ENCODE measurements at places on chromosomes 5 and 9.

- no peak for DNase-seq
Measured at GRCh38 chr5:136023958-136024541, 4.7 kb upstream of the TGFBI start.

- no peak for DNase-seq
Measured at GRCh38 chr5:109418712-109419352, 9.1 kb upstream of the PJA2 start.

- DNase-seq, result no peak
Measured at GRCh38 chr5:151094852-151095245, 14.0 kb upstream of the TNIP1 start.

DNA sequence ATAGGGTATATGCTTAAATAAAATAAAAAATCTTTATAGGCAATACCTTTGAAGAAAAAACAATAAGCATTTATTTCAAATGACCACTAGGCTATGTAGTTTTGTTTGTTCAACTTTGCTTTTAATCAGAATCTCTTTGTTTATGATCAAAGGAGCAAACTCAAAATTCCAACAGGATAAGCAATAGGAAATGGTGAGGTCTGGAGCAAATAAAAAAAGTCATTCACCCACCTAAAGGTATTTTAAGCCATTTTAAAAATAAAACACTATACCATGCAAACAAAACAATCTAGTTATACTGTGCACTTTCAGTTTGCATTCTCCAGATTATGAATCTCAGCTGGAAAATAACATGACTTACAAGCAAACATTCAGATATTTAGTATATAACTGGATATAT, 35.3 kb upstream of the CYFIP2 start:
- DNase-seq, result no peak

GRCh38 chr5:175590471-175590881, 67.4 kb upstream of the HRH2 start:
- no peak for DNase-seq

- no peak for DNase-seq
Measured at GRCh38 chr5:138408023-138408422, 30.8 kb upstream of the REEP2 start.

DNA sequence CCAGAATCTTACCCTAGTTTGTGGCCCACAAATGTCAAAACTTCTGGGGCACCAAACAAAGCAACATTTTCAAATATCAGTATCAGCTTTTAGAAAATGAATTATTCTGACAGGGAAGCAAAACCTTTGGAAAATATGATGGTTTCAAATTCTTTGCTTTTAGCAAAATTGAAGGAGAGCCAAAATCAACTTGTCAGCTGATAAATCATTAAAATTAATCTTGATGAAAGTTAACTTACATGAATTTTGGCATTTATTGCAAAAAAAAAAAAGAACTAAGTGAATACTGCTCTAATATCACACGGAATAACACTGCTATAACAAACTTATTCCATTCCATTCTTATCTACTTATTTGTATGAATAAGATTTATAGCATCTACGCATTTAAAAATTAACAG, 158.1 kb upstream of the TARS1 start:
- no peak for DNase-seq

- no peak for DNase-seq
Measured at GRCh38 chr5:180540050-180540694, 46.0 kb downstream of the CNOT6 start.

DNA sequence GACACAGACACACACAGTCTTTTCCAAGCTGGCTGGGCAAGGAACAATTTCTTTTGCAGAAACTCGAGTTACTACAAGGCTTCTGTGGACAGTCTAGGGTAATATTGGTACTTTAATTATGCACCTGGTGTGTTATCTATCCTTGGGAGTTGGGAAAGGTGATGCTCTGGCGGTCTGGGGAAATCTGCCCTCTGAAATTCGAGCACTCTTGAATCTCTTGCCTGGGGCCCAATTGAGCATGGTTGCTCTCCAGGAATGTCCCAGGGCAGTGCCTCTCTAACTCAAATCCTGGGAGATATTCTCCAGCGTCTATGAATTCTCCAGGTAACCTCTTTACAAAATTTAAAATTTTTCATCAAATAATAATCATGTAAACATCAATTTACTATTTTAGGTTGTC, 69.3 kb downstream of the KCNIP1 start:
- no peak for DNase-seq

GRCh38 chr5:154115291-154115690, 75.2 kb upstream of the GALNT10 start:
- no peak for DNase-seq

GRCh38 chr9:108640230-108640629, 215.6 kb downstream of the ACTL7B start:
- no peak for DNase-seq

DNA sequence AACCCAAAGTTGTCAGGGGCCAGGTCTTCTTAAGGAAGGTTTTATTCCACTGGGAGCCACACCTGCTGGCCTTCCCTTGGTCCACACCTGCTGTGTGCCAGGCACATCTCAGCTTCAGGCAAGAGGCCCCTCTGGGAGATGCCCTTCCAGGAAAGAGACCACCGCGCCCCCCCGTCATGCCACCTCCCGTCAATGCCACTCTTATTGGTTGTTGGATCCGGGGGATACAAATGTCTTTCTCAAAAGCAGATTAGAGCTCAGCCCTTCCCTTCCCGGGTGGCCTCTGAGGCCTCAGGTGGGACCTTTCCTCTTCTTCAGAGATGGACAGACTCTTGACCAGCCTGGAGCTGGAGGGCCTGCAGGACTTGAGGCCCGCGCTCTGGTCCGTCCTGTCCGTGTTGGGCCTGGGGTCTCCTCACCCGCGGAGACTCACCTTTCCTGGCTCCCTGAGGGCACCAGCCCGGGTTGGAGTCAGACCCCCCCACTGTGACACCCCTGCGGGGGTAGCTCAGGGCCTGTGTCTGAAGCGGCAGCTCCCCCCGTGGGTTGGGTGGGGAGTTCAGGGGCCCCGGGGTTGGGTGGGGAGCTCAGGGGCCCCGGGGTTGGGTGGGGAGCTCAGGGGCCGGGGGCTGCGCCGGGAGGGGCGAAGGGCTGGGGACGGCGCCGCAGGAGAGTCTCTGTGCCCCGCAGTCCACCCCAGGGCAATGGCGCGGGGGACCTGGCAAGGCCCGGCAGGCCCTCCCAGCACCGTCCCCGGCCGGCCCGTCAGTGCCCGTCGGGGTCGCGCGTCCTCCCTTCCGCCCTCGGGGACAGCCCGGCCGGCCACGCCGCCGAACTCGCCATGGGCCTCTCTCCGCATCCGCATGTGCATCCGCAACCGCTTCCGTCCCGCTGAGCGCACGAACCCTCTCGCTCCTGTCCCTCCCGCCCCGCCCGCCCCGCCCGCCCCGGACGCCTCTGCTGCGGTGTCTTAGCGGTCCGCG, 3.7 kb upstream of the SLC9A3 start:
- no peak for DNase-seq

GRCh38 chr5:38417658-38418017, 138.8 kb downstream of the LIFR start:
- DNase-seq, result no peak

- DNase-seq, result no peak
Measured at GRCh38 chr5:133706506-133707430, 94.4 kb upstream of the FSTL4 start.

DNA sequence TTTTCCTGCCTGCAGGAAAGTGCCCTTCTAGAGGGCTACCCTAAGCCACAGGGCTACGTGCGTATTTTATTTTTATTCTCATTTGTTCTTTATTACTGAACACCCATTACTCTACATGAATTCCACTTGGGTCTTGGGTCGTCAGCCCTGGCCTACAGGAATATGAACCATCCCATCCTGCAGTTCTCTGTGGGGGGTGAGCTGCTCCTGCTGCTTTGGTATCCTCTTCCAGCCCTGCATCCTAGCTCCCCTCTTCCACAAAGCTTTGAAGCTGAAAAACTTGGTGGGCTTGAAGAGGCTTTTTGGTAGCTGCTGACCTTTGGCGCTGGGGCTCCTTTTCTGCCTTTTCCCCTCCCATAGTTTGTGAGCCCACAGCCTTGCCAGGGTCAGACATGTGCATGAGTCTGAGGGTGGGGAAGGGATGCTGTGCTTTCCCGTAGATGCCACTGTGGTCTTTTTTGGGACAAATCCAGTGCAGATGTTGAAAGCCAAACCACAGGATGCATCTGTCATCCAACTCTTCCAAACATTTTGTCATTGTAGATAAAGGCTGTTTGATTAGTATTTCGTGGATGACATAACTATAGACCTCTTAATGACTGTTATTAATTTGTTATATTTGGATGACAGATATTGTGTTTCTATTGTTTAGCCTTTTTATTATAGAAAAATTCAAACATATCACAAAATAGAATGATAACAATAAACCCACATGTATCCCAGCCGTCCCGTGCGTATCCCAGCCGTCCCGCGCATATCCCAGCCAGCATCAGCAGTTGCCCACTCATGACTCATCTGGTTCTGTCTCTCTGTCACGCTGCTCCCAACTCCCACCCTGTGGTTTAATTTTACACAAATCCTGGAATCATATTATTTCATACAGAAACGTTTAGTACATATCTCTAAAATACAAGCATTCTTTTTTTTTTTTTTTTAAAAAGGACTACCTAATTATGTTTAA, 43.9 kb downstream of the SLC46A2 start:
- DNase-seq, result no peak

GRCh38 chr9:131661568-131662288, 78.1 kb downstream of the RAPGEF1 start:
- DNase-seq, result no peak

DNA sequence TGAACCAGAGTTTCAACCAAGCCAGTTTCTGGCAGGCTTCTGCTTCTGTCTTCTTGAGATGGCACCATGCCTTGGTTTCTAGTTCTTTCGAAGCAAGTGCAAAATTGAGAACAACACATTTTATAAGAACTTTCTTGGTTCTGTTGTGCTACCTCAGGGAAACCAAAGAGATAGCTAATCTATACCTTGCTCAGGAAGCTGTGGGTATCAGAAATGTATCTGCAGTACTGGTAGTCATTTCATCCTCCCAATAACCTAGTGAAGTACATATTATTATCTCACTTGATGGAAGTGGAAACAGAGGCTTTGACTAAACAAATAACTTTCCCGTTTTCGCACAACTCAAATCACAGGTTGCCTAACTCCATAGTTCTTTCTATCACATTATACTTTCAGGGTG, 246.6 kb downstream of the ENC1 start:
- DNase-seq, result no peak

DNA sequence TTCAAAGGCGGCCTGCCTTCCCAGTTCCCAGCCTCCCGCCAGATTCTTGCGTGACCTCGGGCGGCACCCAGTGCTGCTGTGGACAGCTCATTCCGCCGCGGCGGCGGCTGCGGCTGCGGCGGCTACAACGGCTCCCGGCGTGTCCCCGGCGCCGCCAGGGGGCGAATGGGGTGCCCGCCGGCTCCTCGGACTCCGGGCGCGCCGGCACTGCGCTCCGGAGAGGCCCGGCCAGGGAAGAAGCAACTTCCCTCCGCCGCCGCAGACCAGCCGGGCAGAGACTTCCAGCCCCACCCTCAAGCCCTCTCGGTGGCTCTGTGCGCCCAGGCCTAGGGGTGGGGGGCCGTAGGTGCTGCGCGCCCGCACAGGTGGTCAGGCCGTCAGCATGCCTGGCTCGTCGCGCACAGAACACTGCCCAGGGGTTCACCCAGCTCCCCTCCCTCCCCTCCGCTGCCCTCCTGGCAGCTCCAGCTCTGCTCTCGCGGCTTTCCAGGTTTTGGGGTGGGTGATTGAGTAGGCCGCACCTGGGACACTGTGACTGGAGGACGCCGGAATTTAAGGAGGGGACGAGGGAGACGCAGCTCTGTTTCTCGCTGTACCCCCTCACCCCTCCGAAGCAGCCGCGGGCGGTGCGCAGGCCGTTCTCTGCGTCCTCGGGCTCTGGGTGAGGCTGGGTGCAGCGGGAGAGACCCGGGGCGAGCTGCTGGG, 20.2 kb downstream of the IGIP start:
- no peak for DNase-seq

DNA sequence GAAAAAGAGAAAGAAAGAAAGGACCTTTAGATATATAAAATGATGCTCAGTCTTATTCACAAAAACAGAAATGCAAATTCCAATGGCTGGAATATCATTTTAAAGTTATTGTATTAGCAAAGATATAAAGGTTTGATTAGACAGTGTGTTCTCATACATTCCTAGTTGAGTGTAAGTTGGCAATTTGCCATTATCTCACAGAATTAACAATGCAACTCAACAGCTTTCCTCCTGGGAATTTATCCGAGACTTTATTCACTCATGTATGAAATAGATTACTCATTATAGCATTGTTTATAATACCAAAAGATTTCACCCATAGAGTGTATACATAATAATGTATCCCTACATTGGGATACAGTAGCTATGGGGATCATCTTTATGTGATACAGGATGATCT, 27.1 kb upstream of the MLLT3 start:
- peak; percentile 62 for DNase-seq

DNA sequence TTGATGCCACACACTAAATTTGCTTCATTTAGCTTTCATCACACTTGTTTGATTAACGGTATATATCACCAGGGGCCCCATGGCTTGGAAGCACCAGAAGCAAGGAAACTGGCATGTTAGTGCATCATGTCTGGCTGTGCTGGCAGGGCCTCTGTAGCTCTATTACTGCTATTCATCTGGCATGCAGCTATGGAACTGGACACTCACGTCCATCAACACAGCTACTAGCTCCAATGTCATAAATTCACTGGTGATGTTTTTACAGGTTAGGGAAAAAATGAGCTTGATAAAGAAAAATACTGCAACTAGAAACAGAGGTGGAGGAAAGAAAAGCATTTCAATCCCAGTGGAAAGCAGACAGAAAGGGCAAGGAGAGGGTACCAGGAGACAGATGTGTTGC, 343.2 kb downstream of the DEPDC1B start:
- no peak for DNase-seq

- DNase-seq, result peak; percentile 48
Measured at GRCh38 chr5:150523472-150524350, 15.8 kb downstream of the NDST1 start.

DNA sequence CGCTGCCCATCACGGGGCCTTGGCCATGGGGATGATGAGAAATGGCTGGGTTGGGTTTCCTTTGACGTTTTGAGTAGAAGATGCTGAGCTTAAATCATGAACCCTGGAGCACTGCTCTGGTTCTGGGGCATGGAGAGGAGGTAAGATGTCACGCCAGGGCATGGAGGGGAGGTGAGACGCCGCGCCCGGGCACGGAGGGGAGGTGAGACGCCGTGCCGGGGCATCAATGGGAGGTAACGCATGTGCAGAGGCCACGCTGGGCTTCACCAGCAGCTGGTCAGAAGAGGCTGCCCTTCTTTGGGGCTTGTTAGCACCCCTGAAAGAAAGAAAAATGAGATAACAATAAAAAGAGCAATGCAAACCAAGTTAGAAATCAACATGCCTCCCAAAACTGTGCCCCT, 322.5 kb upstream of the IRX4 start:
- no peak for DNase-seq

- DNase-seq, result no peak
Measured at GRCh38 chr9:110918316-110919049, 119.8 kb downstream of the LPAR1 start.

GRCh38 chr5:103433211-103433610, 129.4 kb downstream of the NUDT12 start:
- no peak for DNase-seq

Data from NCI-H345 (cell line).